Activated T-helper 1 cell treated with anti-CD3 and anti-CD28 coated beads, Interleukin-12 subunit alpha, Interleukin-12 subunit beta, Interleukin-2, Interleukin-4 antibody, amounts not matched to agents 30 ng/mL and 10 ng/mL and 1 ng/mL, durations not matched to agents 14 hours and 24 hours and 36 hours (primary cell): ENCODE measurements at places on chromosomes 1 and 21. TPM values are rescaled to one million over a fixed set of nuclear protein-coding genes. Genes with fewer than 3 reads are reported as not detected.

Gene DIRAS3
- total RNA-seq, result 0.12 TPM in 1 of 2 replicates, not detected in the other

Gene ZNF593OS
- total RNA-seq, result not detected in 2 replicates

Gene PCP4
- not detected in 2 replicates for total RNA-seq

Gene COG2
- 46.3 and 46.4 TPM in 2 replicates for total RNA-seq

Gene GNAT2
- 0.44 and 1.2 TPM in 2 replicates for total RNA-seq

- no peak for DNase-seq
These were observed 15.7 kb upstream of the HAX1 start for GRCh38 chr1:154256686-154257085.

- no peak for DNase-seq
These were observed 7.4 kb upstream of the TAS1R2 start for GRCh38 chr1:18866846-18867245.

DNA sequence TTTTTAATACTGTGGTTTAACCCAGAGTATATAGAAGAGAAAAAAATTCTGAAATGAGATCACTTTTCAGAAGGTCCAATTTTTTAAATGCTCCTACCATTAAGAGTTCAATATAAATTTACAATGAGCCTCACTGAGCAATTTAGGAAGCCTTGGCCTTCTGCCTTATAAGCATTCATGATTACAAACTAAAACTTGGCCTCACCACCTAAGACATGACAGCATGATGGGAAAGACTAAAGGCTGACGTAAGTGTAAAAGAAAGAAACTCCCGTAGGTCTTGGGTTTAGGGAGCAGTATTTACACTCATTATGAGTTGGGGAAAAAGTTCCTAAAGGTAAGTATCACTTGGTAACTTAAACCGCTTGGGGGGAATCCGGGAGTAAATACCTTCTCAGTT lies 70.7 kb upstream of the ESRRG start:
- no peak for DNase-seq

DNA sequence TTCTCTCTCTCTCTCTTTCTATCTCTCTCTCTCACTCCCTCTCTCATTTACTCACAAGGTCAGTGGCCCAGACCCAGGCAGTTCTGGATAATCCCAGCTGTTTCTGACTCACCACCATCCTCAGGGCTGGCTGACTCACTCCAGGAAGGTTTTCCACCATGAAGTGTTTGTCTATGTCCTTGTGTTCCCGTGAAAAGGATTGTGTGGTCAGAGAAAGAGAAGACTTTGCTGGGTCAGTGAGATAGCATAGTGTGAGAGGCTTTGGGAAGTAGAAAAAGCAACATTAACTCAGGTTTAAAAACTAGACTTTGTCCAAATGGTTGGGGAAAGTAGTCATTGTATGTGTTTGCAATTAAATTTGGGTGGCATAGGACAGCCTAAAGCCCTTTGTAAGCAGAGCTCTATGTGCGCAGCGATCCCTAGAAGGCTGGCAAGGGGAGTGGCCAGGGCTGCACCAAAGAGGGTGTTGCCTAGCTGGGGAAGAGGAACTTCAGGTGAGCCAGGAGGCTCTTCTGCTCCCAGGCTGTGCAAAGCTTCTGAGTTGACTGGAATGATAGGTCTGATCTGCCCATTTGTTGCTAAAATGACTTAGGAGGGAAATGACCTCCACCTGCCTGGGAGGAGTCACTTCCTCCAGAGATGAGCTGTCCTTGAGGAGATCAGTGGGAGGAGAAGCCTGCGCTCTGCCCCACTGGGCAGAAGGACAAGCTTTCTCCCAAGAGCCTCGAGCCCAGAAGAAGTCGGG lies 4.9 kb upstream of the CAPN2 start:
- no peak for DNase-seq

- DNase-seq, result no peak
These were observed at the start of gene LMOD1 for GRCh38 chr1:201946224-201946908. LMOD1 (minus strand) TSS chr1:201946548; CDS start chr1:201946340, 208 bp downstream.
